Stimulated activated CD8-positive, alpha-beta memory T cell treated with anti-CD3 and anti-CD28 coated beads, Interleukin-7, amount 100 ng/mL, for 24 hours (primary cell): ENCODE measurements at places on chromosomes 6 and 20.
A peak's percentile ranks its signal among the peaks of the same experiment; 100 is the strongest.

DNA sequence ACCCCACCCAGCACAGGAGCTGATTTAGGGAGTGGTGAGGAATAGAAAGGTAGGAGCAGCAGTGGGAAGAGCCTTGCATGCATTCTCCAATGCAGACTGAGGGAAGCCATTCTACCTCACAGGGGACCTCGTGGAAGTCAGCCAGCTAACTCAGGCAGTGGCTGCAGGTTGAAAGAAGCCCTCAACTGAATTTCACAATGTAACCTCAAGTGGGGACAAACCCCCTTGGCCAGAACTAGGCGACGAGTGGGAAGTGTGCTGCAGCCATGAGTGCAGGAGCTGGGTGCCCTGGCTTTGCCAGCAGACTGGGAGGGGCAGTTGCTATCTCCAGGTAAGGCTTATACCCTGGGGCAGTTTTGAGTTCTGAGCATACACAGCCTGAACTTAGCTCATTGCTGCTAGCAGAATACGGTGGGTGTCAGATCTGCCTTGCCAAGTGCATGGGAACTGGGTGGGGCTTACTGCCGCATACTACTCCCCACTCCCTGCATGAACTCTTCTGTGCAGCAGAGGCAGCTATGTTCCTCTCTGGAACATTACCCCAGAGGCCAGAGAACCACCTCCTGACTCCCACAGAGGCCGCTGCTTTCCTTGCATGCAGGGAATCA is 126.5 kb downstream of the CDK19 start:
- DNase-seq, result no peak

DNA sequence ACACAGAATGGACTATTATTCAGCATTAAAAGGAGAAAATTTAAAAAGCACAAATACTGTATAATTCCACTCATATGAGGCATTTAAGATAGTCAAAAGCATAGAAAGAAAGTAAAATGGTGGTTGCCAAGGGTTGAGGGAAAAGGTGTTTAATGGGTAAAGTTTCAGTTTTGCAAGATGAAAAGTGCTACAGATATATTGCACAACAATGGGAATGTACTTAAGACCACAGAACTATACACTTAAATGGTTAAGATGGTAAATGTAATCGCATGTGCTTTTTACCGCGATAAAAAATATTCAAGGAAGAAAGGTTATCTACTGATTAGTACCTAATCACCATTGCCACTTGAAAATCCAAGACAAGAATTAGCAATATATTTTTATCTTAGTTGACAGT is 71.8 kb upstream of the NOX3 start:
- no peak for DNase-seq

DNA sequence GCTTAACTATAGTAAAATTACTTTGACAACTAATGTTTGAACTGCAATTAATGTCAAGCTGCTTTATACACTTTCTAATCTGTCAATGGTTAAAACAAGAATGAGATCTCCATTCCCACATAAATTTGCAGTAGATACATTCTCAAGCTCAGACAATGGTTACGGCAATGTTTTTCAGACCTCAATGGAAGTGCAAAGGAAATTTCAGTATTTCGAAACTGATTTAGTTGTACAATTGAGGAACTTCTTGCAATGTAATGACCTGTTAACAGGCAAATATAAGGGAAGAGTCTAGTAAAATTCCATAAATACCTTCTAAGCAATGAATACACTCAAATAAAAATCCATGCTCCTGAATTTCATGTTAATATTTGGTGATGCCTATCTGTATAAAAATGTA is 94.7 kb downstream of the ADTRP start:
- no peak for DNase-seq

DNA sequence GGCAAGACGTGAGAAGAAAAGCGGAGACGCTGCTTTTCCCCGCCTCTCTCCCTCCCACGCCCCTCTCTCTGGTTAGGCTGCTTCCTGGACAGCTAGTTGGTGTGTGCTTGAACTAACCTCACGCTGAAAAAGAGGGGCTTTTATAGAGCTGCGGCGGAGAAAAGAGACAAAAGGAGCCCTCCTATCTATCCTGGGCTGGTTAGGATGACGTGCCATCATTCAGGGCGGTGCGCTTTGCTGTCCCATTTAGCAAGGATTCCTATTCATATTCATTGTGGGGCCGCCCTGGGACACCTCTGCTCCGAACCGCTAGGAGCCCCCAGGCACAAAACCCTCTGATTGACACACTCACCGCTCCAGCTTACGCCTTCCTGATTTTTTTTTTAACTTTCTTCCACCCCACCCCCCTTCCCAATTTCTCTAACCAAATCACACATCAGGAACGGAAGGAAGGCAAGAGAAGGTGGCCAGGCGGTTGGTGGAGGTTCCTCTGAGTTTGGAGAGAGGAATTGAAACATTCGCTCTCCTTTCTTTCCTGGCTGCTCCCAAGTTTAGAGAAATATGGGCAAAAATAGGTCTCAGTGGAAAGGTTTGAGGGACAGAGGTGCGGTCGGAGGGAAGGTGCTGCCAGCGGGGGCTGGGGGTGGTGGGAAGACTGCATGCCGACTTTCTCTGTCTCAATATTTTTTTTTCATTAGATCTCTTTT is at the start of gene OLIG3:
TSS of gene OLIG3 (minus strand) at position 114 of the 707 bp plus-strand sequence. CDS start 224 bp downstream, outside the sequence.
- no peak for DNase-seq

DNA sequence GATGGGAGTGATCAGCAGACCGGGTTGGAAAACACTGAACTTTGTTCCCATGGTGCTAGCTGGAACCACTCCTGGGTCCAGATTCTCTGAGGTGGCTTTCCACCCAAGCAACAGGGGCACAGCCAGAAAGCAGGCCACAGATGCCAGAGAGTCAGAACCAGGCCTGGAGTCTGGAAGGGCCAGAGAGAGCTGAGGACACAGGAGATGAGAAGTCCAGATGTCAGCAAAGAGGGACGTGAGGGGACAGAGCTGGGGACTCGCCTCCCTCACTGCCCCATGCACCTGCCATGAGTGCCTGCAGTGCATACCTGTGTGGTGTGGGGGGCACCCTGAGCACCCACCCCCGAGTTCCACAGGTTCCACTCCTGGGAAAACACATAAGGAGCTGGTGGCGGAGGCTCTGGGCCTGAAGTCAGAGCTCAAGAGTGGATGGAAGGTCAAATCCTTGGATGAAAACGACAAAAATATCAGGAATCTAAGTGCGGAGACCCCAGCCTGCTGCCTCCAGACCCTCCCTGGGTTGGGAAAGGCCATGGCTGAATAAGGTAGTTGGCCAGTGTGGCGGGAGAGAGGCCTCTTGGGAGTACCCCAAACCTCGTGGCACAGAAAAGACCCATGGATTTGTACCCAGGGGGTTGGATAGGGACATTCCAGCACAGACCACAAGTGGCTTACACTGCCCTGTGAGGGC is 224.2 kb downstream of the SYNDIG1 start:
- DNase-seq, result no peak

DNA sequence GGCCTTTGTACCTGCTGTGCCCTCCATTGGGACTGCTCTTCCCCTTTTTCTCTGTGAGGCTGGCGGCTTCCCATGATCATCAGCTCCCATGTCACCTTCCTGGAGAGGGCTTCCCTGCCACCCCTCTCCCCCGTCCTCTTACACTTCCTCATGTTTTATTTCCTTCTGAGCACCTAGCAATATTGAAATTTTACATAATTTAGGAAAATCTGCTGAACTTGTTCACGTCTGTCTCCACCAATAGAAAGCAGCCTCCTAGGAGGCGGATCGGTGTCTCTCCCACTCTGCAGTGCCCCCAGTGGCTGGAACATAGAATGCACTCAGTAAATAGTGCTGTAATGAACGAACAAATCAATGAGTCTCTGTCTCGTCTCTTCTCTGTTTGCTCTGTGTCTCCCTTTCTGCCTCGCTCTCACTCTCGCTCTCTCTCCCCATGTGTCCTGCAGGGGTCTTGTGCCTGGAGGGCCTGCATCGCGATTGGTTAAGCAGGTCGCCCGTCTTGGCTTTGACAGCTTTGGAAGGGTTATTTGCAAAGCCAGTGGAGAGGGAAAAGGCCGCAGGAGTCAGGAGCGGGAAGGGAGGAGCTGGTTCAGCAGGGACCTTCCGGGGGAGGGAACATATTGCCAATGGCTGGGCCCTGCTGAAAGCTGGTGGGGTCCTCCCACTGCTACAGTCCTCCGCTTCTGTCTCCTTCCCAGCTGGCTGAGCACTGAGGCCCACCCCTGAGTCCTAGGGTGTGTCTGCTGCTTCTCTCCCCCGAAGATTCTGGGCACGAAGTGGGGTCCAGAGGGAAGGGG is 12.1 kb upstream of the OCSTAMP start:
- peak; percentile 50 for DNase-seq

GRCh38 chr6:168021581-168021980 is 24.1 kb downstream of the KIF25 start:
- DNase-seq, result no peak

DNA sequence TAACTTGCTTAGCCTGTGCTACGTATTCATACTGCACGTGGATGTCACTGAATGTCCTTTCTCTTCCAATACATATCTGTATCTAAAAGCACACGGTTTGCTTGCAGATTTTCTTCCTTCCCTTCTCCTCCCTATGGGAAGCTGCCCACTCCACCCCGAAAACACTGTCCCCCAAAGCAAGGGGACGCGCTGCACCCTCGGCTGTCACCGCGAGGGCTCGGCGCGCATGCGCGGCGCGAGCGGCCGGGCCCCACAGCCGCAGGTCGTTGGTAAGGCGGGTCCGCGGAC is 659 bp downstream of the TMX4 start:
- DNase-seq, result peak; percentile 40

DNA sequence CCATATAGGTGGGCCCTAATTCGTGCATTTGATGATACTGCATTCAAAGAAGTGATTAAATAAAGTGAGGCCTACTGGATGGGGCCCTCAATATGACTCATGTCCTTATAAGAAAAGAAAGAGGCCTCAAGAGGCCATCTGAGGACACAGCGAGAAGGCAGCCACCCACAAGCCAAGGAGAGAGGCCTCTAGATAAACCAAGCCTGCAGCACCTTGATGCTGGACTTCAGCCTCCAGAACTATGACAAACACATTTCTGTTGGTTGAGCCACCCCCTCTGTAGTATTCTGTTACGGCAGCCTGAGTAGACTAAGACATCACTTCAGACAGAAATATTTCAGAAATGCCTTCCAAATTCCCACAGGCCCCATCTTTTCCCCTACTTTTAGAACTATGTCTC is 82.5 kb upstream of the PLEKHG1 start:
- no peak for DNase-seq

DNA sequence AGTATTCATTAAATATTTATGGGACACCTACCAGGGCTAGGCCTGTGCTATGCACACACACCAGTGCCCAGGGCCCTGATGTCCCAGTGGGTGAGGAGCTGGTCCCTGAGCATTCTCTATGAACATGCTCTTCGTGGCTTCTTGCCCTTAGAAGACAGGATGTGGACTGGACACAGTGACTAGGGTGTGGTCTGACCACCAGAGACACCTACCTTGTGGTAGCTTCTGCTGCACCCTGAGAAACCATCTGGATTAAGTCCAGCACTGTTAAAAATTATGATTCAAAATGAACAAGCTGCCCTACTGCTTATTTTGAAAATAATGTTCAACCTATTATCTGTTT is 112.9 kb upstream of the RPS6KA2 start:
- no peak for DNase-seq

DNA sequence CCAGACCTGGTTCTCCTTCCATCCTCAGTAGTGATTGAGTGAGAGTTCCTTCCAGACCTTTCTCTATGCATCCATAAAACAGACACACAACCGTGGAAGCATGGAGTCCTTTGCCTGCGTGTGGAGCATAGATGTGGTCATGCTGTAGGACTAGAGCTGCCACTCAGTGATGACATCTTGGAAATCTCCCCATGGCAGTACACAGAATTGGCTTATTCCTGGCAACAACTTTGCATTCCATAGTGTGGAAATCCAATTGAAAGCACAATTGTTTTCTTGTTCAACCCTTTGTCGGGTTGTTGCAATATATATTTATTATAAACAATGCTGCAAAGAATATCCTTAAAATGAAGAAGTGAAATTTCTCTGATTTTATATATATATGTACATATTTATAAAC is 547.8 kb downstream of the CDH26 start:
- no peak for DNase-seq

DNA sequence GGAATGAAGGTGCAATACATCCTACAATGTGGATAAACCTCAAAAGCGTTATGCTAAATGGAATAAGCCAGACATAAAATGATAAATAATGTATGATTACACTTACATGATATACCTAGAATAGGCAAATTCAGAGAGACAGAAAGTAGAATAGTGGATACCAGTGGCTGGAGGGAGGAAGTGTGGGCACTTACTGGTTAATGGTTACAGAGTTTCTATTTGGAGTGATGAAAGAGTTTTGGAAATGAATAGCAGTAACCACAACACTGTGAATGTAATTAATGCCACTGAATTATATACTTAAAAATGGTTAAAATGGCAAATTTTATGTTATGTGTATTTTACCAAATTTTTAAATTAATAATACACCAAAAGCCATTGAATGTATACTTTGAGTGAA is 71.4 kb upstream of the CST7 start:
- no peak for DNase-seq

- DNase-seq, result no peak
Measured at GRCh38 chr6:21188505-21189223, 404.9 kb upstream of the SOX4 start.

DNA sequence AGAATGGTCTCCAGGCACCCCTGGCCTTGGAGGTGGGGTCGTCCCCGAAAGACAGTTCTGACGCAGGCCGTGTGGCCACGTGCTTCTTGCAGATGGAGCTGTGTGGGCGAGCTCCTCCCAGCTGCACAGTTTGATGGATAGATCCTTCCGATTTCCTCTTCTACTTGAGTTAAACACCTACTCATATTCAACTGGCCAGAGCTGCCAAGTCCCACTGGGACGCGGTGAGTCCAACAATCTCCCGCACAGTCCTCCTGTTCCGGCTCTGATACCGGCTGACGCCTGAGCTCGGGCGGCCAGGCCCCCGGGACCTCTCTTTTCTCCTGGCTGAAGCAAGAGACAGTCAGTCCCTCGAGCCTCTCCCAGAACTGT is 57.9 kb upstream of the DACT2 start:
- DNase-seq, result no peak

DNA sequence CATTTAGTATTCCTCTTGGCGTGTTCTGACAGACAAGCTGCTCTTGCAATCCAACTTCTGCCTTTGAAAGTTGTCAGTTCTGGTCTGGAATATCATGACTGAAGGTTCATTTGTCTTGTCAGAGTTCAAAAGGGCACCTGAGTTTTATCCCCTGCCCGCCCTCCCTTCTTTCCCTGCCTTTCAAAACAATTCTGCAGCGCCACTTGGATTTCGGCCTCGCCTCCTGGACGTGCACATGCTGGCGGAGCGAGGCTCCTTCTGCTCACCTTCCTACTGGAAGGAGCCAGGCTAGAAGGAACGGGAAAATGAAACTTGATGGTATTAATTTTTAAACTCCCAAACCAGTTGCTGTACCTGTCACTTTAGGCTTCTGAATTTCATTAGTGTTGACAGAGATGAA is 55.7 kb upstream of the HDGFL1 start:
- no peak for DNase-seq

DNA sequence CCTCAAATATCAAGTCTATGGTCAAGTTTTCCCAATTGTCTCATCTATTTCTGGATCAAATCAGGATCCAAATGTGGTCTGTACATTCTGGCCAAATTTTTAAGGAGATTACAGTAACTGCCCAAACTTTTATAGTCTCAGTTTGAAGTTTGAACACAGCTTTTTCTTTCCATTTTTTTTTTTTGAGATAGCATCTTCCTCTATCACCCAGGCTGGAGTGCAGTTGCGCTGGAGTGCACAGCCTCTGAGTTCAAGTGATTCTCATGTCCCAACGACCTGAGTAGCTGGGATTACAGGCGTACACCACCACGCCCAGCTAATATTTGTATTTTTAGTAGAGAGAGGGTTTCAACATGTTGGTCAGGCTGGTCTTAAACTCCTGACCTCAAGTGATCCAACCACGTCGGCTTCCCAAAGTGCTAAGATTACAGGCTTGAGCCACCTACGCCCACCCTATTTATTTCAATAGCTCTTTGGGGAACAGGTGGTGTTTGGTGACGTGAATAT is 84.9 kb upstream of the CARMIL1 start:
- no peak for DNase-seq
